ENCODE measurements at places on chromosomes 12 and 14.

DNA sequence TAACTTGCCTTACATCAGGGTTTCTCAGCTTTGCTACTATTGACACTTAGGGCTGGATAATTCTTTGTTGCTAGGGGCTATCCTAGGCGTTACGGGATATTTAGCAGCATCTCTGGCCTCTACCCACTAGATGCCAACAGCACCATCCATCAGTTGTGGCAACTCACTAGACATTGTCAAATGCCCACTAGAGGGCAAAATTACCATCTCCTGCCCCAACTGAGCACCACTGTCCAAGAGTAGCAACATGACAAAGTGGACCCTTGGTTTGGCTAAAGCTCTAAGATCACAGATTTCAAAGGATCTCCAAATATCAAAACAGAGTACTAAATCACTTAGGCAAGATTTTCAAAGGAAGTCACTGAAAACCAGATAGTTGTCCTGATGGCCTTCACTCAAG is 251.7 kb upstream of the TBX3 start:
- DNase-seq = no peak

- DNase-seq = no peak
These were observed 402.2 kb downstream of the AEBP2 start for GRCh38 chr12:19841451-19841850.

DNA sequence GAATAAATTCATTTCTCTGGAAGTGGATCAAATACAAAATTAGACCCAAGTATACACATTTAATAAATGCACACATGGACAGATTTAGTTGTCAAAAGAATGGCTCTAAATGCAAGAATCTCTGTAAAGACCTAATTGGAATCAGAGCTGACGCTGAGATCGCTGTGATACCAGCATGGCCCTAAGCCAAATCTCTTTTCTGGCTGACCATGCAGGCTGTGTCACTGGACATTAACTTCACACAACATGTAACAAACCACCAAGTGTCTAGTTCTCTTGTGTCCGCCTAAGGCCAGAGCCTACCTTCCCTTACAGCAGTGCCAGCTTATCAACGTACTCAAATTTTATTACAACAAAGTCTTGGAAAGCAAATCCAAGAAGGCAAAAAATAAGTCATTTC is 127.5 kb downstream of the MED13L start:
- DNase-seq = no peak

DNA sequence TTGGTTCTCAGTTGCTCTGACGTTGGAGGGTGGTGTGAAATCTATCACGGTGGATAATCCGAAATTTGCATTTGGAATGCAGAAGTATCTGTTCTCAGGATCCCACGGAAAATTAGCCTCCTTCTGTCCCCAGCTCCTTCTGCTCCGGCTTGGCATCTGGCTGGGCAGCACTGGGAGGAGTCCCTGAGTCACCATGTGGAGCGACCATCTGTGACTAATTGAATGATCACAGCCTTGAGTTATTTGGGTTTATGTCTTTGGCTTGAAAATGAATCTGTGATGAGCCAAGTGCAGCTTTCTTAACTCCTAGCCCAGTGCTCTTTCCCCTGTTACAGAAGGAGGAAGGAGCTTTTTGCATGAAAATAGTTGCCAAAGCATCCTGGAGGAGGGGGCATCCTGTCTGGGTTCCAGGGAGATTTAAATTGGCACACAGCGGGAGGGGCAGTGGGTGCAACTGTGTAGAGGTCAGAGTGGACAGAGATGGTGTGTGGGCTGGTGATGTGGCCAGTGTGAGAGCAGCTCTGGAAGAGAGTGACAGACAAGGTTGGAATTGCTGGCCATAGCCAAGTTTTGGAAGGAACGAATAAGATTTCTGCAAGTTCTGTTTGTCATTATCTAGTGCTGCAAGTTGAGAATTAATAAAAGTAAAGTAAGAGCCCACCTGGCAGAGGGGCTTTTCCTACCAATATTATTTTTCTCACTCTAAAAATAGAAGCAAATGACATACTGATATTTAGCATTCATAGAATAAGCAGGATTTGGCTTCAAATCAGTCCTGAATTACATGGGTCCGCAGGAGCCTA is 74.4 kb downstream of the SLC24A4 start:
- no peak for DNase-seq

GRCh38 chr14:38290601-38291188 is 34.8 kb upstream of the CLEC14A start:
- no peak for DNase-seq

GRCh38 chr14:32129124-32129523 is 52.0 kb downstream of the ARHGAP5 start:
- DNase-seq = no peak

DNA sequence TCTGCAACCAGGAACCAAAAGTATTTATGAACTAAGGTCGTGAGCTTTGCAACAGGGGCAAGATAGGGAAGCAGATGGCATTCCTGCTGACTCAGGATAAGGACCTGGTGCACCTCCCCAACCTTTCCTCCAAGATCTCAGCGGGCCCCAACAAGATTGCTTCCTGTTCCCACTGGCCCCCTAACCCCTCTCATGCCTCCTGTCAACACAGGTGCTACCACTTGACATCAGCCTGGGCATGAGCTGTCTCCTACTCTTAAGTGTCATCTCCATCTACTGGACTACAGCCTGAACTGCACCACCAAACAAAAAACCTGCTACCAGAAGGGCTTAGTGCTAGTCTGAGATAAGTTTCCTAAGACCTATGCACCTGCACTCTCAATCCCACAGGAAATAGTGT is 32.7 kb downstream of the MED6 start:
- DNase-seq = no peak

DNA sequence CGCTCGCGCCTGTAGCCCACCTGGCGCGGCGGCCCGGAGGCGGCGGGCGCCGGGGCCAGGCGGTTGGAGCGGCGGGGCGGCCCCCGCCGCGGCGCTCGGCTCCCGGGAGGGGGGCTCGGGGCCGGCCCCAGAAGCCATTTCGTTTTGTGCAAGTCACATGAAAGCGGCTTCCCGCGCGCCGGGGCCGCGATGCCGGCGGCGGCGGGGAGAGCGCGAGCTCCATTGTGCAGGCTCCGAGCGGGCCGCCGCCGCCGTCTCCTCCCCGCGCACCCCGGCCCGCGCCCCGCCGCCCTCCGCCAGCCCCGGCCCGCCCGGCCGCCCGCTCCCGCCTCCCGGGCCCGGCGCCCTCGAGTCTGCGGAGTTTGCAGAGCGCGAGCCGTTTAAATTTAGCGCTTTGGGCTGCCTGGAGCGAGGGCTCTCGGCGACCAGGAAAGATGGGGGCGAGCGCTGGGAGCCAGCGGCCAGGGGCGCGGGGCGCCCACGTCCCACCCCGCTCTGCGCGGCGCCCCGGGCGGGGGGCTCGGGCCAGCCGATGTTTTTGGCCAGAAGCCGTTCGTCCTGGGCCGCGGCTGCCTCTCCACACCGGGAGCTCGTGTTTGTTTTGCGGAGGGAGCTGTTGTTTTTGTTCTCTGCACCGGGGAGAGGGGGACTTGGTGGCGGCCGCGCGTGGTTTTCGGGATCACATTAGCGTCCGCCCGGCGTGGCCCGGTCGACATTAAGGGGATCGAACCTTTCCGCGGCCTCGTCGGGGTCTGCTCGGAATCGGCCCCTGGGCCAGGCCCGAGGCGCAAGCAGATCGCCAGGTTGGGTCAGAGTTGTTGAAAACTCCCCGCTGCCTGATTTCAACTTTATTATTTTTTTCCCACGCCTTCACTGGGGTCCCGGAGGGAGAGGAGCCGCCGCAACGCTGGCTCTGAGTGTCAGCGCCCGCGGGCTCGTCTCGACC is 982 bp downstream of the BCL7A start:
- no peak for DNase-seq

GRCh38 chr14:68235011-68235410 is 415.4 kb downstream of the RAD51B start:
- no peak for DNase-seq

DNA sequence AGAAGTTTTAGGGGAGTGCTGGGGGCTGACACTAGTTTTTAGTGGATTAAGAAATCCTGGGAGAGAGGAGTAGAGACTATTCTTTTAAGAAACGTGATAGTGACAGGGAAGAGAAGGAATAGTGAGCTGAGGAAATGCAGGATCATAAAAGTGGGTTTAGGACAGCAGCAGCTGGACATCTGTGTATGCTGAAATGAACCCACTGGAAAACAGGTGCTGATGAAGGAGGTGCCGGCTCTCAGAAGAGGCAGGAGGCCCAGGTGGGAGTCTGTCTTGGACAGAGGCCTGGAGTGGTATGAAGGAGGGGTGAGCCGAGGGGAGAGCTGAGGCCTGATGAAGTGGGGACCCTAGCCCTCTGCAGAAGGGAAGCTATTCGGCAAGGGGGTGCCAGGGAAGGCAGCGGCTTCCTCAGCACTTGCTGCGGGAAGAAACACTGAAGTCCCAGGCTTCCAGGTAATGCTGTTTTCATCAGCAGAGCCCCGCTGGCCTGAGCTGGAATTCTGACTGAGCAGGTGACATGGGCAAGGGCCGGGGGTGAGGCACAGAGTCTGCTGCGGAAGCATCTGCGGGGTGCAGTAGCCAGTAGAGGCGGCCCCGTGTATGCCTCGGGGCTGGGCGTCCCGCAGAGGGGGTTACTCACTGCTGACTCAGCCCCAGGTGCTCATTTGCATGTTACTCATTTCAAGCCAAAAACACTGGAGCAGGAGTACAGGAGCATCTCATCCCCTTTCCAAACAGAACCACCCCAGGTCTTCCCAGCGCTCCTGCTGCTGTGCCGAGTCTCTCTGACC is 89.7 kb downstream of the TMCC3 start:
- no peak for DNase-seq

DNA sequence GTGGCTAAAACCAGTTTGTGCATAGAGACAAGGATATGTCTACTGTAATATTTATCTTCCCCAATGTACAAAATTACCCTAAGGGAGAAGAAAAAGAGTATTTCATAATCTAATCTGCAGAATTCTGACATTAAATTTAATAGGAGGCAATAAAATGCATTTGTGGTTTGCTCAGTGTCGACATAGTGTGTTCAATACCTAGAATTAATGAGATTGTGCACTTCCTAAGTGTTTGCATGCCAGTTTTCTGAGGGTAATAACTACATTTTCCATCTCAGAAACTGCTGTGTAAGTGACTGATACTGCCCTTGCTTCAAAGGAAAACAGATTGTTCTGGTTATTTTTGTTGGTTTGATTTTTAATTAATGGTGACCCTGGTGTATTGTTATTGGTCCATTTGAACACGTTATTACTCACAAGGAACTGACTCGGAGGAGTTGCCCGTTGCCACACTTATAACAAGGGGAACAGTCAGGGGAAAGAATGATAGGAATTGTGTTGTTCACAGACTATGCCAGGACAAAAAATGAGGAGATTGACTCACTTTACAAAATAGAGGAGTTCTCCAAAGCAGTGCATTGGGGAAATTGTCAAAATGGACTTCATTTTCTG is 960.3 kb upstream of the TMEM132C start:
- DNase-seq = no peak

DNA sequence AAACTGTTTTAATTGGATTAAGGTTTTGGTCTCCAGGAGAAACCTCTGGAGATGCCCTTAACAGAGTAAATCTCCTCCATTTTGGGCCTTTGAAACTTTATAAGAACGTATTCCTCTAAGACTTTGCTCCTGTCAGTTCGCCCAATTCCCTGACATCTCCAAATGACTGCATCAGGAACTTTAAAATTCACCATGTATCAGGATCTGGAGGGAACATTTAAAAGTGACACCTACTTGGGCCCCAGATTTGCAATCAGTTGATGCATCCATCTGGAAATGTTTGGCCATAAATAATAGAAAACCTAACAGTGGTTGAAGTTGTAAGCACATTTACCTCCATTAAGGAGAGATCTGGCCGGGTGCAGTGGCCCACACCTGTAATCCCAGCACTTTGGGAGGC is 144.1 kb upstream of the WSCD2 start:
- DNase-seq = no peak

DNA sequence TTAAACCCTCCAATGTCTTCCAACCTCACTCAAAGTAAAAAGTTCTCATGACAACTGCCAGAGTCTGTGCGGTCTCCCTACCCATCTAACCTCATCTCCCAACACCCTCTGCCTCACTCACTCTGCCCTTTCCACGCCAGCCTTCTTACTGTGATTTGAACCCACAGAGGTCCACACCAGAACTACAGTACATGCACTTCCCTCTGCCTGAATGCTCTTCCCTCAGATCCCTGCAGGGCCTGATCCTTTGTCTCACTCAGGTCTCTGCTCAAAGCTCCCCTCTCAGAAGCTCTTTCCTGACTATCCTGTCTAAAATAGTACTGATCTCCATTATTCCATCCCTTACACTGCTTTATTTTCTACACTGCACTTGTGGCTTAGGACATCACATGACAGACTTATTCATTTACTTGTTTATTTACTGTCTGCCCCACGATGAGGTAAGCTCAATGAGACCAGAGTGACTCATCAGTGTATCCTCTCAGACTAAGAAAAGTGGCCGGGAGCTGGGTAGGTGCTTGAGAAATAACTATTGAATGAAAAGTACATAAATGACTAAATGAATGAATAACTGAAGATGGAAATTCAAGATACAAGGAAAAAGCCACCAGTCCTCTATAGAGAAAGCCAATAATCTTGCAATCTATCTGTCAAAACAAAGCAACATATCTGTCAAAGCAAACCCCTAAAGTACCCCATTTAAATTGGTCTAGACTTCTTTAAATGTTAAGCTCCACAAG is 17.1 kb downstream of the POMT2 start:
- DNase-seq = no peak

DNA sequence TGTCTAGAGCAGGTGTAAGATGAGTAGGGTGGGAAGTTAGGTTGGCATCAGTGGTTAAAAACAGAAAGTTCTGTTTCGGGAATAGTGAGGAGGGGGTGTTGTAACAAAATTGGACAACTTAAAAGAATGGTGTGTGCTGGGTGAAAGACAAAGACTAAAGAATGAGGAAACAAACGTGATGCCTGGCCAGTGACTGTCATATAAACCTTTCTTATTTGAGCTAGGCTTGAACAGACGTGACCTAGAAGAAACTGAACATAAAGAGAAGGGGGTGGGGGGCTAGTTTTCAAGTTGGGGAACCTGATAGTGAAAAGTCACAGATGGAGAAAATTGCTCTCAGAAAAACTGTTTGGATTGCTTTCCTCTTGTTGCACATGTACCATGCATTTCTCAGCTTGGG is 39.6 kb downstream of the RAD52 start:
- no peak for DNase-seq

GRCh38 chr12:127145929-127146789 is 1120.8 kb upstream of the TMEM132C start:
- DNase-seq = peak; percentile 71

GRCh38 chr14:91946622-91947474 is 646 bp downstream of the FBLN5 start:
- no peak for DNase-seq

DNA sequence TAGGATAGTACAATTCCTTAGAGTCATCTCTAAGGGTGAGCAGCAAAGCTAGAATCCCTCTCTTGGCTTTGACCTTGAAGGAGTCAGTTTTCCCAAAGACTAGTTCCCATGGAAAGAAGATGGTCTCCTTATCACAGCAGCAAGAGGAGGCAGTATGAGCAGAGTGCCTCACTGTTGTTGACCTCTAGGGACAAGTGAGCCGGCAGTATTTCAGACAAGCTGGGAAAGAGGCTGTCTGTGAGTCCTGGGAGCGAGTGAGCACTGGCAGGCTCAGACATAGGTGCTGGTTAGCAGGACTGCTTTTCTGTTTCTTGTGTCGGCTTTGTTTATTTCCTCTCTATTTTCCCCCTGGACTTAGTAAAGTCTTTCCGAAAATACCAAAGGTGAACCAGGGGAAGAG is 60.7 kb downstream of the NTF3 start:
- no peak for DNase-seq

- DNase-seq = no peak
These were observed 47.9 kb downstream of the NUAK1 start for GRCh38 chr12:106090591-106091445.

- DNase-seq = no peak
These were observed 951.8 kb downstream of the SLC6A15 start for GRCh38 chr12:83960767-83961166.

- no peak for DNase-seq
These were observed 45.2 kb upstream of the PPP2R5C start for GRCh38 chr14:101716077-101716950.

GRCh38 chr12:95182868-95183415 is 34.3 kb downstream of the FGD6 start:
- DNase-seq = no peak
